ENCODE measurements at places on chromosomes 3 and 15.

DNA sequence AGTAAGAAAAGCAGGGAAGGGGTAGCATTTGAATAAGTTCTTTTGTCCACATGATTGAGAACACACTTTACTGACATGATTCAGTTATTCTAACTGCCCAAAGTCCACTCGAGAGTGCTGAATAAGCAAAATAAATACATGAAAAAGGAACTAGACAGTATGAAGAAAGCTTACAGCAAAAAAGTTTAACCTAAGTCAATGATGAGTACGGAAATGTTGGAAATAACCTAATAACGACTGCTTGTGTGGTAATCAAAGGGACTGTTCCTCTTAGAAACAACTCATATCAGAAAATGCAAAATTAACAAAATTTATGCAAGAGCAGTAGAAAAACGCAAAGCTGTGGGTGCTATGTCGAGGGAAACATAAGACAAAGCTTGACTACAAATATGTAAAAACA lies 36.6 kb downstream of the DMXL2 start:
- DNase-seq = no peak

DNA sequence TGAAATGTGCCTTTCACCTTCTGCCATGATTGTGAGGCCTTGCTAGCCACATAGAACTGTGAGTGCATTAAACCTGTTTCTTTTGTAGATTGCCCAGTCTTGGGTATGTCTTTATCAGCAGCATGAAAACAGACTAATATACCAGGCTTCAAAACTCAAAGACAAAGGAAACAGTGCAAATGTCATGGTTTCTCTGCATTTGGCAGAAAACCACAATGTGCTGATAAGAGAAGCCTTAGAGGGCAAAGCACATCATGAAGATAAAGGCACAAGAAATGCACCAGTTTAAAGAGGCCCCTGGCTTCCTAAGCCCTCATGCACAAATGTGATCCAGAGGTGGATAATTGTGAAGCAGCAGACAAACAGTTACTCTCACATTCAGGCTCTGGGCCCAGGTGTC lies 259.2 kb downstream of the CPNE4 start:
- DNase-seq = no peak

GRCh38 chr15:42992626-42993025 lies 72.0 kb upstream of the TTBK2 start:
- no peak for DNase-seq

GRCh38 chr15:62119227-62119864 lies 45.7 kb downstream of the C2CD4B start:
- DNase-seq = peak; percentile 7

- DNase-seq = no peak
These were observed 150.6 kb upstream of the ROPN1 start for GRCh38 chr3:124142389-124142970.

DNA sequence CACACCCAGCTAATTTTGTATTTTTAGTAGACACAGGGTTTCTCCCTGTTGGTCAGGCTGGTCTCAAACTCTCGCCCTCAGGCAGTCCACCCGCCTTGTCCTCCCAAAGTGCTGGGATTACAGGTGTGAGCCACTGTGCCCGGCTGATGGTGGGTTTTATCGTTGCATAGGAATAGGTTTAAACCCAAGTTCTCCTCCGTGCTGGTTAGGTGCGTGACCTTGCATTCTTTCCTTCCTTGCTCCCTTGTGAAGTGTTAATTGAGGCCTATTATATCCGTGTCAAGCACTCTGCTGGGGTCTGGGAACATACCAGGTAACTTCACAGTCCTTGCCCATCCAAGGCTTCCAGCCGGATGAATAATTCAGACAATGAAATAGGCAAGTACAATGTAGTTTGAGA lies 19.3 kb upstream of the ETV5 start:
- no peak for DNase-seq

DNA sequence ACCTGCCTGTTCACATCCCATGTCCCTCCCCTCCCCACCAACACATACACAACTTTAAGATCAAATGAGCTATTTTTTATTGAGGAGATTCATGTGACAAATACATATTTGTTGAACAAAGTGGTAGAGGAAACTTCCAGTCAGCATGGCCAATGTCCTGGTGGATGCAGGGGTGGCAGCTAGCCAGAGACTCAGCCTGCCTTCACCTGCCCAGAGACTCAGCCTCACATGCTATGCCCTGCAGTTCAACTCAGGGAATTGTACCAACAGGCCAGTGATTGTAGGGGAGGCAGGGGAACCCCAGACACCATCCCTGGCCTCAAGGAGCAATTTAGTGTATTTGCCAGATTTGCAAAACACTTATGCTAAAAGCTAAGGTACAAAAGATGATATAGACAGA lies 136.6 kb downstream of the OPA1 start:
- DNase-seq = no peak

DNA sequence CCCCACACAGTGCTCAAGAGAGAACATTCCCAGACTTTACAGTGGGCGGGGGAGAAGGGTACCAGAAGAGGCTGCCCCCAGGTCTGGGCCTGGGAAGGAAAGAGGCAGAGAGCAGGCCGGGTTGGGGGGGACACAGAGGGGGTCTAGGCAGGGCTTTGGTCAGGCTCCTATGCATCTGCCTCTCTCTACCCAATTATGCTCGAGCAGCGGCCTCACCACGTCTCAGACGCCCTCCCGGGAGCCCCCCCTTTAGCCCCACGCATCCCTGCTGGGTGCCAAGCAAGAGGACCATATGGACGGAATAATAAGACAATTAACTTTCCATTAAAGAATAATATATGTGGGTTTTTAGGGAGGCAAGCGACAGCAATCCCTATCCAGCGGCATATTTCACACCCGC lies 32.8 kb downstream of the CACNA2D2 start:
- DNase-seq = no peak

- DNase-seq = no peak
These were observed 25.9 kb upstream of the SLC41A3 start for GRCh38 chr3:126109880-126110235.
